NK-92 treated with Interleukin-12 subunit alpha and Interleukin-12 subunit beta, amount 100 ng/mL, for 24 hours (cell line): ENCODE measurements at places on chromosomes 6 and 20.

DNA sequence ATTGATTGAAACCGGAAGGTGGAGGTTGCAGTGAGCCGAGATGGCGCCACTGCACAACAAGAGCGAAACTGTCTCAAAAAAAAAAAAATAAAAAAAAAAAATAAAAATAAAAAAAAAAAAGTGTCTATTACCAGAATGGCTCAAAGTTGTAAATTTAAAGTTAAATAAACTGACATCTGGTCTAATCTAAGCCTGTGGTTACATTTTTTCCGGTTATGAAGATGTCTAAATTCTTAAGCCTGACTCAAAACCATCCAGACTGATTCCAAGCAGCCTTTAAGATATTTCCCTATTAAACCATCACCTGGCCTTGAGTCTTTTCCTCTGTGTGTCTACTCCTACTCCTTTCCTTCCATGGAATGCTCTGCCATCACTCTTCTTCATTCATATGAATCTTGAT is 371.7 kb upstream of the RUNX2 start:
- no peak for DNase-seq

DNA sequence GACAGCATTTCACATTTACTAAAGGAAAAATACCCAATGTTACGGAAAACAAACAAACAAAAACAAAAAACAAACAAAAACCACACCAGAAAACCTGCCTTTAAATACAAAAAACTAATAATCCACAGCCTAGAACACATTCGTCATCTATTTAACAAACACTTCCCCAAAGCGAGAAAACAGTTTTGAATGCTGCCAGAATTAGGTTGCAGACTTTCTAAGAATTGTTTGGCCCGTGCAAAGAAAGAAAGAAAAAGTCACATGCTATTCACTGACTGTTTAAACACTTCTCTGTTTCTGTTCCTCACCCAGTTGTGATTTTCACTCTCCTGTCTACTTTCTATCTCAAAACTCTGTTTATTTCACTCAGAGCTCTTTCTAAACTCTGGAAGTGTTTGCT is 52.5 kb downstream of the BCAS1 start:
- DNase-seq: no peak

- no peak for DNase-seq
Measured at GRCh38 chr20:23325107-23325506, 25.5 kb upstream of the NXT1 start.

DNA sequence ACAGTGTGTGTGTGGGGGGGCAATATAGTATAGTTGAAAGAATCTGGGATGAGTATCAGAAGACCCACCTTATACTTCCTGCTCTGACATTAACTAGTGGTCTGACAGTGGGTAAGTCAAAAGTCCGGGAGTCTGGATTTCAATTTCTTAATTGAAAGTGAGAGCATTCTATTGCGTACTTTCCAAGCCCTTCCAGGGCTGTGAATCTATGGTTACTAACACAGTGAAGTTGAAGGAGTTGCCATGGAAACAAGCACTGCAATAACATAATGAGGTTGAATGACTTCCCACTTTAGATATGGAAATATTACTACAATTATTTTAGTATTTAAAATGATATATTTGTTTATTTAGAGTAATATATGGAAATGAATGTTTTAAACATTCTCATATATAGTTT is 80.2 kb downstream of the MLIP start:
- no peak for DNase-seq
